Activated T-helper 2 cell treated with anti-CD3 and anti-CD28 coated beads, Interferon-gamma antibody, Interleukin-2, Interleukin-4, amounts not matched to agents 10 μg/mL and 5 μg/mL and 100 μg/mL, durations not matched to agents 14 hours and 24 hours and 36 hours (primary cell): ENCODE measurements at places on chromosomes 16 and 17.

- no peak for DNase-seq
Observed at GRCh38 chr16:11140466-11140865, 115.5 kb downstream of the SOCS1 start.

DNA sequence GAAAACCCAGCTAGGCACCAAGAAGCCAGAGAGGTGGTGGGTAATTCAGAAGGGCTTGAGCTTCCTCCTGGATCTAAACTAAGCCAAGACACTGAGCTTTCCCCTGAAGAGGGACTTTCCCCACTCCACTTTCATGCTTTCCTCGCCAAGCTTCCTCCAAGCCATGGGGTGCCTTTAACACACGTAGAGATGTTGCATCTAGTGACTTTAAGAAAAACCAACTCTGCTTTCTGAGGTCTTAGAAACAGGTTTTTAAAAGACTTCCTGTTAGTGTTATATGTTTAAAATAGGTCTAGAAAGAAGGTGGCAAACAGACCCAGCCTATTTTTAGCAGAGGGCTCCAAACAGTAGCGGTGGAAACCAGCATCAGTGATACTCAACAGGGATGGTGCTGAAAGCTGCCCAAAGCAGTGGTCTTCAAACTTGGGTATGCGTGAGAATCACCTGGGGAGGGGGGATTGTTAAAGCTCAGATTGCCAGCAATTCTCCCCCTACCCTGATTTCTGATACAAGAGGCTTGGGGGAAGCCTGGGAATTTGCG, 585.6 kb downstream of the CDH13 start:
- DNase-seq, result no peak

DNA sequence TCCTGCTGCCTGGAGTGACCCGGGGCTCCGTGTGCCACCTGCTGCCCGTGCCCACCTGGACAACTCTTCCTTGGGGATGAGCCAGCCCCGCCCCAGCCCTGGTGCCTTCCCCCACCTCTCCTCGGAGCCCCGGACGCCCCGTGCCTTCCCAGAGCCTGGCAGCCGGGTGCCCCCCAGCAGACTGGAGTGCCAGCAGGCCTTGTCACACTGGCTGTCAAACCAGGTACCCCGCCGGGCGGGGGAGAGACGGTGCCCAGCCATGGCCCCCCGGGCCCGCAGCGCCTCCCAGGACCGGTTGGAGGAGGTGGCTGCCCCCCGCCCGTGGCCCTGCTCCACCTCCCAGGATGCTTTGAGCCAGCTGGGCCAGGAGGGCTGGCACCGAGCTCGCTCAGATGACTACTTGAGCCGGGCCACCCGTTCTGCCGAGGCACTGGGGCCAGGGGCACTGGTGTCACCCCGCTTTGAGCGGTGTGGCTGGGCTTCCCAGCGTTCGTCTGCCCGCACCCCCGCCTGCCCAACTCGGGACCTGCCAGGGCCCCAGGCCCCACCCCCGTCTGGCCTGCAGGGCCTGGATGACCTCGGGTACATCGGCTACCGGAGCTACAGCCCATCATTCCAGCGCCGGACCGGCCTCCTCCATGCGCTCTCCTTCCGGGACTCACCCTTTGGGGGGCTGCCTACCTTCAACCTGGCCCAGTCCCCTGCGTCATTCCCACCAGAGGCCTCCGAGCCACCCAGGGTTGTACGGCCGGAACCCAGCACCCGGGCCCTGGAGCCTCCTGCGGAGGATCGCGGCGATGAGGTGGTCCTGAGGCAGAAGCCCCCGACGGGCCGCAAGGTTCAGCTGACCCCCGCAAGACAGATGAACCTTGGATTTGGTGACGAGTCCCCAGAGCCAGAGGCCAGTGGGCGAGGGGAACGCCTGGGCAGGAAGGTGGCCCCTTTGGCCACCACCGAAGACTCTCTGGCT, 38.4 kb downstream of the ARHGAP23 start:
- no peak for DNase-seq

- DNase-seq, result no peak
Observed at GRCh38 chr17:3818786-3819185, 17.8 kb upstream of the ITGAE start.

DNA sequence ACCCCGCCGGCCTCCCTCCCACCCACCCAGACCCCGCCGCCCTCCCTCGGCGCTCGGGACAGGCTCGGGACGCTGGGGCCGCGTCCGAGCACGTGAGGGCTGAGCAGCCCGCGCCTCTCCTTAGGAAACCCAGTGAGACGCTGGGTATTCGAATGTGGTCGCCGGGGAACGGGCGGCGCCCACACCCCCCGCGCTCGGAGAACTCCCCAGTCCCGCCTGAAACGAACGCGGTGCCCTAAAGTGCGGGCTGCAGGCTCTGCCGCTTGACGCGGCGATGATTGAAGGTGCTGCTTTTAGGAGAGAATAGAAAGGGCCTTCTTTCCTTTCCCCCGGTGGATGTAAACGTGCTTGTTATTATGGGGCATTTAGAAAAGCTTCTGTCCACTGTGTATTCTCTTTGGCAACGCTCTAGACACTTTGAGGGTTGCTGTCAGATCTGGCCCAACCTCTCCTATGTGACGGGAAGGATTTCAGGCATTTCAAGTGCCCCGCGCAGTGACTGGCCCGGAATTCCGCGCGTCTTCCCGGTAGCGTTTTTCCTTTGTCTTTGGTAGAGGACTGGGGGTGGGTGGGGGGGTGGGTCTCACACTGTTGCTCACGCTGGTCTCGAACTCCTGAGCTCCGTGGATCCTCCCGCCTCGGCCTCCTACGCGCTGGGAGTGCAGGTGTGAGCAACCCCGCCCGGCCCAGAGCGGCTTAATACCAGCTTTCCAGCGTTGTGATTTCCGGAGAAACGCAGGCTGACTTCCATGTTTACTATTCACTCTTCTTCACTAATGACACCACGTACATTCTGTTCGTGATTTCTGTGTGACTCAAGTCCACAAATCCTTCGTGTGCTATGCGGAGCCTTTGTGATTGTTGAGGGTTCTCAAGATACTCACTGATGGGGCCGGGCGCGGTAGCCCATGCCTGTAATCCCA, 21.8 kb upstream of the FOXK2 start:
- peak; percentile 42 for DNase-seq

DNA sequence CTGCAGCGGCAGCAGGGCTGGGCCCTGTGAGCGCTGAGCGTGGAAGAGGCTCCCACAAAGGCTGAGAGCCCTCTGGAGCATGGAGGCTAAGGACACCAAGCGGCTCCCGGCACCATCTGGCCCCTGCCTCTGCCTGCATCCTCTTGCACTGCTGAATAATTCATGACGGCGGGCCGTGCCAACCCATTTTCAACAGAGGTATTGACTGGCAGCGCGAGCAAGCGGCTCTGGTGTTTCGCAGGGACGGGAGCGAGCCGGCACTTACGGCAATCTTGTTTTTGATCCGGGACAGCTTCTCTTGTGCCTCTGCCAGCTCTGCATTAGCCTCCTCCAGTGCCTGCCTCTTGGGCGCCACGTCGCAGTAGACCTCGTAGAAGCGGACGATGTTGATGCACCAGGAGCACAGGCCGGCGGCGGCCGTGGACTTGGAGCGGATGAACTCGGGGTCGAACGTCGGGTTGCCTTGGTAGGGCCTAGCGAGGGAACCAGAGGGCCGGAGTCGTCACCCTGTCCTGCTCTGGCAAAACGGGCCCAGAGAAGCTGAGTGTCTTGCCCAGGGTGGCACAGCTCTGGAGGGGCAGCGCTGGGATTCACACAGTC, 80.4 kb downstream of the PGS1 start:
- DNase-seq, result no peak

DNA sequence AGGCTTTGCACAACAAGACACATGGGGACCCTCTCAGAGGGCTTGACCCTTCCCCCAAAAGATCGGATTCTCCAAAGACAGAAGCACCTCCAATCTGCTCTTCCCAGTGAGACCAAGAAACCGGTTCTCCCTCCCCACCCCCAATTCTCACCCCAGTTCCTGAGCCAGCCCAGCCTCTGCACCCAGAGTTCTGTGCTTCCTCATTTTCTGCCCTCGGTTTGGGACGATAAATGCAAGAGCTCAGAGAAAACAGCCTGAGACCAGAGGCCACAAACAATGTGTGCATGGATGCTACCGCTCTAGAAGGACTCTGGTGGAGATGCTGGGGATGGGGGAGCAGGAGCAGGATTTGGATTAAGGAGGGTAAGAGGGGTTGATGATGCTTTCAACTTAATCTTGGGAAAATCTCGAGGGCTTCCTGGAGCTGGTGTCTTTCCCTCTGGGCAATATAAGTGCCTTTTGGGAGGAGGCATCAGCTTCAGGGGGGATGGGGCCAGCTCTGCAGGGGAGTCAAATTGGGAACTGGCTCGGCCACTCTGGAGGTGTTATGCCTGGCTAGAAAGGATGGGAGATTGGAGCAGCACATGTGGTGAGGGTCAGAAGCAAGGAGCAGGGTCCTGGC, 6.0 kb downstream of the KRT15 start:
- no peak for DNase-seq

- DNase-seq, result no peak
Observed at GRCh38 chr17:61009663-61010062, 332.0 kb downstream of the BCAS3 start.

DNA sequence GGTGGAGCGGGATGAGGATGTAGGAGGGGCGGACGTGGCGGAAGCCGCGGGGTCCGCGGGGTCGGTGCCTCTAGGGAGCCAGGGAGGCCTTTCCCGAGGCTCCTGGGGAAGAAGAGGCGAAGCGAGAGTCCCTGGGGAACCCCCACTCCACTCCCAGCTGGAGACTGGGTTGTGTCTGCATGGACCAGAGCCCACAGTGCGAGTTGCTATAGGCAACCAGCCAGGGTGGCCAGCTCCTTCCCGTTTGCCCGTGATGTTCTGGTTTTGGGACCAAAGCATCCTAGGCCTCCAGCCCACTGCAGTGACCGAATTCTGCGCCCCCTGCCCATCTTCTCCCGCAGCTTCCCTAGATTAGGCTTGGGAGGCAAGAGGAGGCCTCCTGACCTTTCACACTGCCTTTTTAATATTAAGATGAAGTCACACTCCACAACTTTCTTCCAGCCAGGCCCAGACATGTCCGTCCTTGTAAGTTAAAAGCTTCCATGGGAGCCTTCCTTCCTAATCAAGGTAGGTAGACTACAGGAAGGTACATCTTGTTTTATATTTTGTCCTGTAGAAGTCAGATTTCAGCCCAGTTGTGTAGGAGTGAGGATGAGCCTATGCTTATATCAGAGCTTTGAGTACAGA, 469 bp downstream of the AMZ2 start:
- DNase-seq, result no peak
